Airway epithelial cell (primary cell): ENCODE measurements at places on chromosomes 6 and 20. TPM values are rescaled to one million over a fixed set of nuclear protein-coding genes. Genes with fewer than 3 reads are reported as not detected.

Gene PROKR2
- not detected in 2 replicates for total RNA-seq

Gene PRKN
- total RNA-seq: 1.3 and 2.4 TPM in 2 replicates

Gene VGLL2
- total RNA-seq: not detected in 2 replicates

Gene RALGAPA2
- 9.9 and 11.5 TPM in 2 replicates for total RNA-seq

Gene KCNK5
- 0.07 TPM in 1 of 2 replicates, not detected in the other for total RNA-seq

Gene TMEM74B
- 0.14 TPM in 1 of 2 replicates, not detected in the other for total RNA-seq

Gene BPIFB4
- total RNA-seq: not detected in 2 replicates

Gene SNAI1
- not detected in 2 replicates for total RNA-seq

Gene ZKSCAN3
- 2.2 and 3.7 TPM in 2 replicates for total RNA-seq

Gene CCM2L
- not detected in 2 replicates for total RNA-seq

Gene RIPOR3
- 0.05 and 0.56 TPM in 2 replicates for total RNA-seq

Gene EHMT2
- total RNA-seq: 29.7 and 35.3 TPM in 2 replicates

Gene IL22RA2
- total RNA-seq: not detected in 2 replicates

Gene DEFB129
- total RNA-seq: not detected in 2 replicates

Gene FAM83C
- total RNA-seq: 1.2 and 3.2 TPM in 2 replicates

Gene CASS4
- 0.21 TPM in 1 of 2 replicates, not detected in the other for total RNA-seq

Gene EPPIN
- total RNA-seq: not detected in 2 replicates

Gene SYNDIG1
- not detected in 2 replicates for total RNA-seq

Gene ZNF391
- 0.65 and 2.8 TPM in 2 replicates for total RNA-seq

Gene PGC
- total RNA-seq: not detected in 2 replicates
